ENCODE measurements at places on chromosomes 6 and 20. TPM values are rescaled to one million over a fixed set of nuclear protein-coding genes. Genes with fewer than 3 reads are reported as not detected.

The TBC1D32 gene
- 23.2 TPM for total RNA-seq

The TMEM181 gene
- total RNA-seq = 38.3 TPM

The TPD52L1 gene
- total RNA-seq = 54.8 TPM

The FAM217A gene
- not detected for total RNA-seq

The PRICKLE4 gene
- 14.2 TPM for total RNA-seq

The GRM1 gene
- not detected for total RNA-seq

Data from ureter (tissue), 1 donor.